ENCODE measurements at places on chromosomes 11 and 22.

DNA sequence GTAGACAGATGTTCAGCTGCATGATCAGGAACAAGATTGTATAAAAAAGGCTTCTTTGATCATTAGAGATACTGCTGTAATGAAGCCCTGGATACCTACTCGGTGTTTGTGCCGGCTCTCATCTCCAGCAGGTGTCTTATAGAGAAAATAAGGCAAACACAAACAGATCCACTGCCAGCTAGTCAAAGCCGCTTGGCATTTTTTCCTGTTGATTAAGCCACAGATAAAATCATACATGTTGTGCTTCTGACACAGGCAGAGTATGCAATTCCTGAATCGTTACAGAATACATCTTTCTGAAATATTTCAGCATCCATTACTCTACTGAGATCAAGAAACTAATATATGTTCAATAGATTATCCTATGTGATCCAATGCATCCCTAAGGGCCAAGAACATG is 206.9 kb downstream of the CADM1 start:
- DNase-seq, result no peak

DNA sequence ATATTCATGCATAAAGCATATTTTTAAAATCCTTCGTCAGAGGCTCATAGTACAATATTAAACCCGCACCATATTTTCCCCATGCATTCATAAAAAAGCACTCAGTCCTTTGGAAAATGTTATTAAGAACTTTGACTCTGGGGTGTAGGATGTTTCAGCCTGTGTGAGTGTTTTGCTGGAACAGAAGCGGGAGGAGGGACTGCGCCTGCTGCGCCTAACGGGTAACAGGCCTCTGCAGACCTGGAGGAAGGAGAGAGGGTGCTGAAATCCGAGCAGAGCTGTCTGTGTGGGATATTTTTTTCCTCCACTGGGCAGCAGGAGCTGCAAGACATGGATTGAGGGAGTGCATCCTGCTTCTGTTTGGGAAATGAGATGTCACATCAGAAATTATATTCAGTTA is 483.0 kb downstream of the BRD1 start:
- no peak for DNase-seq

GRCh38 chr22:19658967-19659804 is 55.1 kb upstream of the SEPTIN5 start:
- DNase-seq, result no peak

DNA sequence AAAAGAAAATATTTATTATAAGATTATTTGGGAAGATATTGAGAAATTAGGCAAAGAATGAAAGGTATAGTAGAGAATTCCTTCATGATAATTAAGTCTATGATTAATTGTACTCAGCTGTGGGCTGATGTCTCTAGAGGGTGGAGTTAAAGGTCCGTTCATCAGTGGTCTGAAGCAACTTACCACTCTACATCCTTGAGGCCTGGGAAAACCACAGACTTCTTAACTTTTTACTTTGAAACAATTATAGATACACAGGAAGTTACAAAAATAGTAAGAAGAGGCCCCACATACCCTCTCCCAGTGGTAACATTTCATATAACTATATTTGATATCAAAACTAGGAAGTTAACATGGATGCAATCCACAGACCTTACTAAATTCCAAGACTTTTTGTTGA is 167.0 kb upstream of the NECTIN1 start:
- no peak for DNase-seq

DNA sequence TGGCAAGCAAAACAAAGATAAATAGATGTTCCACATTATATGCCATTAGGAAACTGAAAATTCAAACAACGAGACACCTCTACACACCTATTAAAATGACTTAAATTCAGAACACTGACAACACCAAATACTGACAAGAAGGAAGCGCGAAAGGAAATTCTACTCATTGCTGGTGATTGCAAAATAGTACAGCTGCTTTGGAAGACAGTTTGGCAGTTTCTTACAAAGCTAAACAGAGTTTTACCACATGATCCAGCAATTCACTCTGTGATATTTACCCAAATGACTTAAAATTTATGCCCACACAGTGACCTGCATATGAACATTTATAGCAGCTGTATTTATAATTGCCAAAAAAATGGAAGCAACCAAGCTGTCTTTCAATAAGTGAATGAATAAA is 232.6 kb downstream of the CASP12 start:
- no peak for DNase-seq

GRCh38 chr11:37786214-37786755 is 1188.2 kb upstream of the RAG2 start:
- peak; percentile 33 for DNase-seq

DNA sequence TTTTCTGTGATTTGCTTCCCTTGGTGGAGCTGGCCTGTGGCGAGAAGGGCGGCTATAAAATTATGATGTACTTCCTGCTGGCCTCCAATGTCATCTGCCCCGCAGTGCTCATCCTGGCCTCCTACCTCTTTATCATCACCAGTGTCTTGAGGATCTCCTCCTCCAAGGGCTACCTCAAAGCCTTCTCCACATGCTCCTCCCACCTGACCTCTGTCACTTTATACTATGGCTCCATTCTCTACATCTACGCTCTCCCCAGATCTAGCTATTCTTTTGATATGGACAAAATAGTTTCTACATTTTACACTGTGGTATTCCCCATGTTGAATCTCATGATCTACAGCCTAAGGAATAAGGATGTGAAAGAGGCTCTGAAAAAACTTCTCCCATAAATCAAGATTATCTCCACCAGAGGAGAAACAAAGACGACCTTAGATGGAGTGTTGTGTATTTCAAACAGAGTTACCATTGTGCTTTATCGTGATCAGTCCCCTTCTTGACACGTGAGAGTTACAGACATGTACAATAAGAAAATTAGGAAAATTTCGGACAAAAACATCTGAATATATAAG is 2.1 kb downstream of the OR9G1 start:
- no peak for DNase-seq

- DNase-seq, result no peak
Observed at GRCh38 chr11:73001615-73002014, 140.5 kb downstream of the FCHSD2 start.

- no peak for DNase-seq
Observed at GRCh38 chr11:68189082-68189481, 24.0 kb downstream of the KMT5B start.

DNA sequence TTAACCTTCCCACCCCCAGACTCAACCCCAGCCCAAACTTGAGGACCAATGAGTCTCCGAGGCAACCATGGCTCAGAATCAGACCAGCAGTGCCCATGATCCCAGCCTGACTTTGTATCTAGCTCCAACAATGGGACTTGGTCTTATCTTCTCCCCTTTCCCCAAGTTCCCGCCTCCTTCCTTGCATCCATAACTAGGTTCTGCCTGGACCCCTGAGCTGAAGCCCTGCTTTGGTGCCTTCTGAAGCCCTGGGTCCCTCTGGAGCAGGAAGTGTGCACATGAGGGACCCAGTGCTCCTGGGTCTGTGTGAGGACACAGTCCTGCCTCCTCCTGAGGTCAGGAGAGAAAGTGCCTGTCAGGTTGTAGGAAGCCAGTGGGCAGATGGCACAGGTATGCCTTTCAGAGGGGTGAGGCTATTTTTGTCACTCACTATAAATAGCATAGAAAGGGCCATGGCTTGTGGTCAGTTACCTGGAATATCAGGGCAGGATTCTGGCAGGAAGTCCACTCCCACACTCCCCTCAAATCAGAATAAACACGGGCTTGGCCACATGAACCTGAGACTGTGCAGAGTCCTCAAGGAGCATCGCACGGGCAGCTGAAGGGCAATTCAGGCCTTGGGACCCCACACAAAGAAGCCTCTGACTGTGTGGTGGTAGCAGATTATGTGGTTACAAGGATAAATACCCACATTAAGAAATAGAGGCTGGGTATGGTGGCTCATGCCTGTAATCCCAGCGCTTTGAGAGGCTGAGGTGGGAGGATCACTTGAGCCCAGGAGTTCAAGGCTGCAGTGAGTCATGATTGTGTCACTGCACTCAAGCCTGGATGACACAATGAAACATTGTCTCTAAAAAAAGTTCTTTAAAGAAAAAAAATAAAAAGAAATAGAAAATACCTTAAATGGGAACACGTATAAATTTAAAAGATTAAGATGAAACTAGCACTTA is 27.4 kb downstream of the RCN1 start:
- peak; percentile 43 for DNase-seq

- DNase-seq, result no peak
Observed at GRCh38 chr22:46024136-46024840, 47.3 kb upstream of the WNT7B start.

- DNase-seq, result no peak
Observed at GRCh38 chr11:122367809-122368231, 251.8 kb upstream of the BLID start.

DNA sequence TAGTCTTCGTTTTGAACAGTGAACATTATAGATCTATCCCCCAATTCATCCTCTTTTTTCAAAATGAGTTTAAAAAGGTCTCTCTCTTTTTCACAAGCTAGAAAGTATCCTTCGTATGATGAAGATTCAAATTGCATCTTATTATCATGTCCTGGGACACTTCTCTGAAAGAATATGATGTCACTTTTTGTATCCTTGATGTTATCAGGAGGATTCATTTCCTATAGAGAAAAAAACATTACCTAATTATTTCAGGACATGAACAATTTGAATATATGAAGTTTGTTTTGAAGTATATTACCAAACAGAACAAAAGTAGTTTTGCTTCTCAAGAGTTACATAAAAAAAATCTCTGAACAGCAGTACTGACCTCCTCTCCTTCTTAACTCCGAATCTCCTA is 20.3 kb downstream of the IL18 start:
- DNase-seq, result no peak

GRCh38 chr11:108973402-108974162 is 308.7 kb downstream of the DDX10 start:
- DNase-seq, result peak; percentile 81
